Stimulated activated CD4-positive, alpha-beta T cell treated with anti-CD3 and anti-CD28 coated beads, Interleukin-4, amount 100 ng/mL, for 24 hours (primary cell): ENCODE measurements at places on chromosomes 2 and 18.

- no peak for DNase-seq
These were observed 87.0 kb downstream of the FARSB start for GRCh38 chr2:222568865-222569264.

DNA sequence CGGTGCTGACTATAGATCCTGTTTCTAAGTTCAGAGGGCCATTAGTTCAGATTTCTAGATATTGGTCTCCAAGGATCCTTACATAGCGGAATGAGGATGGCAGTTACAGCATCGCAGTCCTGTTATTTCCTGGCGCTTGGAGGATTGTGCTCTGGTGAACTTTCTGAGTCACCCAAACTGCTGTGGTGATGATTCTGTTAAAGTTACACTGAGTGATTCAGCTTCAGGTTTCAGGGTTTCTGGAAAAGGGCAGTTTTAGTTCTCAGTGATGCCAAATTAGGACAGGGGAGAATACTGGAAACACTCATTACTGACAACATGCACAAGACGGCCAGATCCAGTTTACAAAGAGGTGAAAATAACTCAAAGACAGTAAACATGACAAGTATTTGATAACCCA is 52.1 kb upstream of the ANKRD62 start:
- no peak for DNase-seq

- no peak for DNase-seq
These were observed 252.9 kb downstream of the ATAD2B start for GRCh38 chr2:23673830-23674679.

GRCh38 chr2:195559431-195559914 is 97.6 kb upstream of the SLC39A10 start:
- DNase-seq, result peak; percentile 81
